Smooth muscle cell of the umbilical artery (primary cell): ENCODE measurements at places on chromosomes 2 and 18. TPM values are rescaled to one million over a fixed set of nuclear protein-coding genes. Genes with fewer than 3 reads are reported as not detected.

MAP3K2 gene
- total RNA-seq, result 50.2 and 52.0 TPM in 2 replicates

SANBR gene
- total RNA-seq, result 7.4 and 11.8 TPM in 2 replicates

KYNU gene
- 0.18 and 1.8 TPM in 2 replicates for total RNA-seq

SNORC gene
- 0.89 and 1.2 TPM in 2 replicates for total RNA-seq

CYB5A gene
- total RNA-seq, result 42.3 and 120 TPM in 2 replicates
